Activated T-helper 1 cell treated with anti-CD3 and anti-CD28 coated beads, Interleukin-12 subunit alpha, Interleukin-12 subunit beta, Interleukin-2, Interleukin-4 antibody, amounts not matched to agents 30 ng/mL and 10 ng/mL and 1 ng/mL, durations not matched to agents 14 hours and 24 hours and 36 hours (primary cell): ENCODE measurements at places on chromosomes 4 and X.

- no peak for DNase-seq
Observed at GRCh38 chr4:123403080-123403604, 6.5 kb downstream of the SPRY1 start.

DNA sequence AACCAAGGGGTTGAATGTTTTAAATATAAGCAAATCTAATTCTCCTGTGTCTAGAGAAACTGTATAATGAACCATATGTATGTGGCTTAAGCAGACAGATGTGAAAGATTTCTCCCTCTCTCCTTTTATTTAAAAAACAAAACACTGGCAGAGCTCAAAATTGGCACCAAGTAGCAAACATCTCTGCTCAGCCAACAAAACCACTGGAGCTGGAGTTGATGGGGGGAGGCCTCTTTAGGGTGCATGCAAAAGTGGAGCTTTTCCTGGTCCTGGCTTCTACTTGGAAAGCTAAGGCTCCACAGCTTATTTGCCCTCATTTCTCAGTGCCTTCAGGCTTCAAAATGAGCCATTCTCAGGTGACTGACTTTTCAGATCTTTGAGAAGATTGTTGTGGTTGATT is 95.6 kb downstream of the REPS2 start:
- DNase-seq = no peak

DNA sequence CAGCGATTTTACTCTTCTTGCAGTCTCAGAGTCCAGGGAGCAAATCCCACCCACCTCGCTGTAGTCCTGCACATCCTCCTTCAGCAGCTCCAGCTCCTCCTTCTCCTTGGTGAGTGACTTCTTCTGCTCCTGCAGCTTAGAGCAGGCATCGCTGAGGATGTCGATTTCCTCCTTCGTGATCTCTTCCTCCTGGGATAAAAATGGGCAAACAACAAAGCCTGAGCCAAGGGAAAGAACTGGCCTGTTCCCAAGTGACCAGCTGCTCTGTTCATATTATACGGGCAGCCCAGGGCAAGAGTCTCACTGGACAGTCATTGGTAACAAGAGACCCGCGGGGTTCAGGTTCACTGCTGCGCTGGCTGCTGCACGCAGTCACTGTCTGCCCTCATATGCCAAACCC is 26.2 kb downstream of the FGFR3 start:
- DNase-seq = no peak

GRCh38 chr4:126071346-126072333 is 756.9 kb downstream of the FAT4 start:
- DNase-seq = no peak

GRCh38 chr4:52576326-52576725 is 82.8 kb downstream of the USP46 start:
- DNase-seq = no peak

- no peak for DNase-seq
Observed at GRCh38 chr4:19486400-19486799, 765.3 kb upstream of the SLIT2 start.

DNA sequence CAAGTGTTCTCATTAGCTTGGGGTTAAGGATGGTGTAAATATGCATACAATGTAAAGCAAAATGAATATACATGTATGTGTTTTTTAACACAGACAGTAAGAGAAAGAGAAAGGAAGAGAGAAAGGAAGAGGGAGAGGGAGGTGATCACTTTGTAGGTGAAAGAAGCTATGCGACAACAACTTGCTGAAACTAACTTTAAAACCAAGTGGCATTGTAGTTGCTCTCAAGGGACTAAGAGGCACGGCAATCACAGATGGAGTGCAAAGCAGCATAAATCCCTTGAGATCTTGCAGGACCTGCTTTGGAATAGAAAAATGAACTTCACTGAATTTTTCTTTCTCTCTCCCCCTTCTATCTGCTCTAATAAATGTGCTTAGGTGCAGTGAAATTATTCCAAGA is 1665.0 kb upstream of the TENM3 start:
- DNase-seq = no peak

DNA sequence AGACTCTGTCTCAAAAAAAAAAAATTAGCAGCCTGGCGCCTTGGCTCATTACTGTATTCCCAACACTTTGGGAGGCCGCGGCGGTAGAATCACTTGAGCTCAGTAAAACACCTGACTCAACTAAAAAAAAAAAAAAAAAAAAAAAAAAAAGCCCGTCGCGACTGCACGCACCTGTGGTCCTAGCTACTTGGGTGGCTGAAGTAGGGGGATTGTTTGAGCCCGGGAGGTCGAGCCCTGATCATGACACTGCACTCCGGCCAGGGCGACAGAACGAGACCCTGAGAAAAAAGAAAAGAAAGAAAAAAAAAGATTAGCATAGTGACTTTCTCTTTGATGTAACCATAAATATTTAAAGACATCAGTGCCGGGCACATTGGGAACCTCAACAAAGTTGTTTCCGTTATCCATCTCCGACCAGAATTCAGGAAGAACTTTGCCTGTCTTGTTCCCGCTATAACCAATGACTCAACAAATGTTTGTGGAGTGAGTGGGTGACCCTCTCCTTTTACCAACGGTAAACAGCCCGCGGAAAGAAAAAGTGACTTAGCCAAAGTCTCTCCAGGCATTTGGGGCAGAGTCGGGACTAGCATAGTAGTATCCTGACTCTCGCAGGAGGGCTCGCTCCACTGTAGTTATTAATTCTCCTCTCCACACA is 553 bp upstream of the MED28 start:
- DNase-seq = peak; percentile 12

- no peak for DNase-seq
Observed at GRCh38 chr4:72313121-72313520, 255.9 kb downstream of the ADAMTS3 start.

- no peak for DNase-seq
Observed at GRCh38 chrX:106300239-106300638, 132.1 kb downstream of the PWWP3B start.

- no peak for DNase-seq
Observed at GRCh38 chr4:82284475-82284857, 89.3 kb downstream of the HNRNPD start.

GRCh38 chr4:176549161-176549865 is 229.5 kb downstream of the SPCS3 start:
- no peak for DNase-seq

DNA sequence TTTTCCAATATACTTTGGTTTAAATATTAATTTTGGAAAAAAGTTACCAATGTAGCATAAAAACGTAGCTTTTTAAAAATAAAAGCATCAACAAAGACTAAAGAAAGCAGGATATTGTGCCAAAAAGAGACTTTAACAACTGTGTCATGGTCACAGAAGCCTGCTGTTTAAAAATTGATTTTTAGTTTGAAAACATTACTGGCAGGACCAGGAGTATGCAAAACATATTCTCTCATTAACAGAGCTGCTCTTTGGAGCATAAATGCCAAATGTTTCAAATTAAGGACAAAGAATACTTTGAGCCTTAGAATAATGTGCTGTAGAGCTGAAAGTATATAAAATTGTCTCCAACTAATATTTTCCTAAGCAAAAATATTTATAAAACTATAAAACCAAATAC is 279.0 kb downstream of the ARAP2 start:
- no peak for DNase-seq

DNA sequence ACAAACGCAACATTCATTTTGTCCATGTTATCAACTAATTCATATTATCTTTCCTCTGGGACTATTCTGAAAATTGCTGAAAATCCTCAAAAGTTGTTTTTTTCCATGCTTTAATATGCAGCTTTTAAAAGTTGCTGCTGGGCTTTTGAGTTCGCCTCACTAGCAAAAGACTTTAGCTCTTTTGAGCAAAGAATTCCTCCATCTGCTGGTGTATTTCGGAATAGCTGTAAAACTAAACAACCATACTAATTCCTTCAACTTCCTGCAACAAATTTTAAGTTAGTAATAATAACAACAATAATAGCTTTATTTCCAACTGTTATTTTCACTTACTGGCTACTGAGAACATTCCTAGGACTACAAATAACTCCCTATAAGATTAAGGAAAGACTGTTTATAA is 124.5 kb upstream of the PLAC1 start:
- no peak for DNase-seq

DNA sequence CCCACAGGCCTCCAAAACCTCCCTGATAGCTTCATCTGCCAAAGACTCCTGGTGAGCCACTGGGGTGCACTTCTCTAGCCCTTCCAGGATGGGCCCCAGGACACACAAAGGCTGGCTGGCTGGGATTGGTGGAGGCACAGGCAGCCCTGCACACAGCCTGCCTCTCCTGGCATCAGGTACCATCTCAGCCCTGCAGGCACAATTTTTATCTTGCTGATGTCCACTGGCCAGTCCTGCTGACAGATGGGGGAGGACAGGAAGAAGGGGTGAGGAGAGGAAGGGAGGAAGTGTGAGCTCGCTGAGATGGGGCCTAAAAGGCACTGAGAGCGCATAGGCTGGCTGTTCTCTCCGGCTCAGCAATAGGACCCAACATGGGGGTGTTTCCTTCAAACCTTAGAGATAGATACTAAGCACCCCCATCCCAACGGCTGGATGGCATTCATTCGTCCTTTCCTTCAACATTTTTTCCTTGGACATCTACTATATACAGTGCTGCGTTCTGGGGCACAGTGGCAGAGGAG is 92.7 kb downstream of the PJA1 start:
- DNase-seq = no peak

GRCh38 chrX:70998411-70999027 is 67.6 kb upstream of the SLC7A3 start:
- DNase-seq = no peak

- no peak for DNase-seq
Observed at GRCh38 chr4:39662683-39663082, 24.0 kb upstream of the SMIM14 start.

- DNase-seq = no peak
Observed at GRCh38 chr4:16860516-16860915, 37.9 kb downstream of the LDB2 start.

GRCh38 chr4:168486912-168487281 is 6.6 kb upstream of the DDX60L start:
- no peak for DNase-seq

- no peak for DNase-seq
Observed at GRCh38 chr4:1806596-1807331, 13.7 kb downstream of the FGFR3 start.

DNA sequence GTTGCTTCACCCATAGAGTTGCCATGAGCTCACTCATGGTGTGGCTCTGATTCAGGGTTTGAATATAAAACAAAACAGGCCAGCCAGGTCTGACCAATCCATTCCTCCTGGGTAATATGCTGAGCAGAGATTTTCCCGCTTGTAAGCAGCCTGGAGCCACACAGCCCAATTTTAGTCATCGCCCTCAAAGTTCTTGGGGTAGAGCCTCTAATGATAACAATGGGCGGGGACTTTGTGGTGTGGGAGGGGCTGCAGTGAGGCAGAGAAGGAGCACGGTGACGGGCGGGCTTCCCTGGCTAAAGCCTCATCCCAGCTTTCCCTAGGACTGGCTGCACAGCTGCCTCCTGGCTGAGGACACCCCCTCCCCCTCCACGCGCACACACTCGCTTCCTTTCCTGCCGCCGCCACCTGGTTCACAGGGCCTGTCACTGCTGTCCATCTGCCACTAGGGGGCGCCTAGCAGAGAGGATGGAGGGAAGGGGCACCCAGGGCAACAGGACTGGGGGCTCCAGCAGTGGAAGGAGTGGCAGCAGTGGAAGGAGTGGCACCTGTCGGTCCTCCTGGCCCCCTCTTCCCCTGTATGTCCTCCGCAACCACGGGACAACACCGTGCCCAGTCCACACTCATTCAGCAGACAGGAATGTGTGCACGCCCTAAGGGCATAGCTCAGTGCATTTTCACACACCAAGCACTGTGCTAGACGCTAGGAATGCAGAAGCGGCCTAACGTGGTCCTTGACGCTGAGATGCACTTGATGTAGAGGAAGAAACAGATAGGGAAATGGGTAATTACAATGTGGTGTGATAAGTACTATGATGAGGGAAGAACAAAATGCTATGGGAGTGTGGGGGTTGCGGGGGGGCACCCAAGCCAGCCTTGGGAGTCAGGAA is 26.8 kb downstream of the PRPS1 start:
- peak; percentile 38 for DNase-seq

- no peak for DNase-seq
Observed at GRCh38 chr4:166006217-166006616, 133.2 kb downstream of the TLL1 start.

- DNase-seq = no peak
Observed at GRCh38 chr4:94934864-94935263, 177.1 kb downstream of the BMPR1B start.

DNA sequence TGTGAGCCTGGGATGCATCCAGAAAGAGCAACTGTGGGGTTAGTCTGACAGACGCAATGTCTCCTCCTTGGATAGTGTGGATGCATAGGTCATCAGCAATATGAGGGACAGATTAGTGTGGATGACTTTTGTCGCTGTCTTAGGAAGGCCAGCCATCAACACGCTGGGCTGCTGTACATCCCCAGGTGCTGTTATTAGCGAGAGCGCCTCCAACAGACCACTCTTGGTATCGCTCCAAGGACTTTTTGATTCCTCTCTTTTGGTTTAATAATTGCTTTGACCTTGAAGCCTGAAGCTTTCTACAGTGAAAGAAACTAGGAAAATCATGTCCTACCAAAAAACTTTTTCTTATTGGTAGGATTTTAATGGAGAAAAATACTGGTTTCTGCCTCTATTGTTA is 76.7 kb downstream of the TMEM131L start:
- DNase-seq = no peak

- no peak for DNase-seq
Observed at GRCh38 chr4:182090186-182090585, 153.0 kb upstream of the TENM3 start.

GRCh38 chrX:115189110-115189509 is at the start of gene RBMXL3:
Gene RBMXL3 (plus strand): TSS chrX:115189410. CDS start chrX:115189442, 32 bp downstream.
- DNase-seq = no peak

DNA sequence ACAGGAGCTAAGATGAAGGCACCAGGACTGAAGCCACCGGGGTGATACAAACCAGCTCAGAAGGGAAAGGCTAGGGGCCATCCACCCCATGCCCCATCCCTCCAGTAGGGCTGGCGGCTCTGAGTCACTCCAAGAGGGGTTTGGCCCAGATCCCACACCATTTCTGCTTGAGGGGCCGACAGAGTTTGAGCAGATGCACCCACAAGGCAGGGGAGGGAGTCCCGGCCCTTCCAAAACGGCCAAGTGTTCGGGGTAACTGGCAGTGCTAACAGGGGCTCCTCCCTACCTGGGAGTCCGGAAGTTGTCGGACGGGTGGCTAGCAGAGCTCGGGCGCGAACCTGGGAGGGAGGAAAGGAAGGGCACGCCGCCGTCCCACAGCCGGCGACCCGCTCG is 412 bp downstream of the SLC10A3 start:
- no peak for DNase-seq

DNA sequence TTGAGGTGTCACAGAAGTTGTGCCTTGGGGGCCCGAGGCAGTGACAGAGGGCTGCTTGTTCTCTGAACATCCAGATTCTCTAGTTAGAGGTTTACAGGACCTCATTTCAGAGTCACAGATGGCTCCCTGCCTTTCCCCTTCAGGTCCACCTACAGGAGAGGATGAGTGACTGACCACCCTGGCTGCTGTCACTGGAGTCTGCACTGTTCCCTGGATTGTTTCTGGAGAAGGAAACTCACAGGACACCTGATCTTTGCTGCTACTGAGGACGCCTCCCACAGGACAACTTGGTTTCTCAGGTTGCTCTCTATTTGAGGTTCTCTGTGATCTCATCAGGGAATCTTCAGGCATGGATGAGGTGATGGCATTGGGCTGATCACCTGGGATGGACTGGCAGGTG is 58.3 kb downstream of the GPRIN3 start:
- no peak for DNase-seq
